ENCODE measurements at places on chromosomes 5 and 9.

DNA sequence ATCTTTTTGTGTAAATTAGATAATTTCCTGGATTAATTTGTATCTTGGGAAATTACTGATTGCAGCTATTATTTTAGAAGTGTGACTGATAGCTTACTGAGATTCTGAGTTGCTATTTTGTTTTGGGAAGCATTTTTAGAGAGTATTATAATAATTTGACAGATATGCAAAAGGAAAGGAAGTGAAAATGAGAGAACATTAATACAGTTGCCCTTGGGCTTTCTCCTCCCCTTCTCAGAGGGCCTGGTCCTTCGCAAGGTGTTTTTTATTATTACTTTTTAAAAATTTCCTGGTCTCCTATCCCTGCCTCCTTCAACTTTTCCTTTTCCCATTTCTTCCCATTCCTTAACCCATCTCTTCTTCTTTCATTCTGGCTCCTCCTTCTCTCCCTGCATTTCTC, 32.6 kb downstream of the UBAP1 start:
- peak overlapping the region; percentile 5 for H3K4me3 ChIP-seq
- peaks cover 41% of the 10 kb centered on the region for H3K4me1 ChIP-seq
- peaks cover 6% of the 10 kb centered on the region for H3K36me3 ChIP-seq
- H3K27ac ChIP-seq: peak overlapping the region; percentile 43
- no peak for DNase-seq

DNA sequence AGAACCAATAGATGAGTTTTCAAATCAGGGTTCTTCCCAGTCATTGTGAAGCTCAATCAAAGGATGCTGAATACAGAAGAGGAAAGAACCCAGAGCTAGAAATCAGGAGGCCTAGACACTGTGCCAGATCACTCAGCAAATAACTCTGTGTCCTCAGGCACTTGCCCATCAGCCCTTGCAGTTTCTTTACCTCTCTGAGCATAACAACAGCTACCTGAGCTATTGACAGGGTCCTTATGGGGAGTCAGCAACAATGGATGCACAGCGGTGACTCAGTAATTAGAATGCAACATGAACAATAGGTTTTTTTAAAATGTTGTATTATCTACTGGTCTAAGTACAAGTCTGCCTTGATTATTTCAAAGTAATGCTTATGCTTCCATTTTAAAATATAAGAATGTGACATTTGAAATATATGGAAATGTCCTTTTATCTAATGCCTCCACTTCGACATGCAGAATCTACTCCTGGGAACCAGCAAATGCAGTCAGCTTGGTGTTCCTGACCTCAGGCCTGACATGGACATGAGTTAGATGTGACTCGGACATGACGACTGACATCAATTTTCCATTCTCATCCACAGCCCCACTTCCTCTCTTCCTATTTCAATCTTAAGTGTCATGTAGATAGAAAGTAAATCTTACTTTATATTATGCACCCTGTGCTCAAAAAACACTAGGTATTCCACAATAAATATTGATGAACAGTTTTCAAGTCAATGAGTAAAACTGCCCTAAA, 155.0 kb downstream of the TLE1 start:
- H3K36me3 ChIP-seq: no peaks in the 10 kb centered on the region
- H3K27ac ChIP-seq: no peak overlapping the region
- DNase-seq: no peak
- H3K27me3 ChIP-seq: peaks cover 2% of the 10 kb centered on the region
- H3K4me1 ChIP-seq: peaks cover 18% of the 10 kb centered on the region
- no peak overlapping the region for H3K4me3 ChIP-seq

GRCh38 chr9:87271696-87272477, 225.8 kb upstream of the DAPK1 start:
- no peaks in the 10 kb centered on the region for H3K36me3 ChIP-seq
- H3K27ac ChIP-seq: no peak overlapping the region
- no peak for DNase-seq

DNA sequence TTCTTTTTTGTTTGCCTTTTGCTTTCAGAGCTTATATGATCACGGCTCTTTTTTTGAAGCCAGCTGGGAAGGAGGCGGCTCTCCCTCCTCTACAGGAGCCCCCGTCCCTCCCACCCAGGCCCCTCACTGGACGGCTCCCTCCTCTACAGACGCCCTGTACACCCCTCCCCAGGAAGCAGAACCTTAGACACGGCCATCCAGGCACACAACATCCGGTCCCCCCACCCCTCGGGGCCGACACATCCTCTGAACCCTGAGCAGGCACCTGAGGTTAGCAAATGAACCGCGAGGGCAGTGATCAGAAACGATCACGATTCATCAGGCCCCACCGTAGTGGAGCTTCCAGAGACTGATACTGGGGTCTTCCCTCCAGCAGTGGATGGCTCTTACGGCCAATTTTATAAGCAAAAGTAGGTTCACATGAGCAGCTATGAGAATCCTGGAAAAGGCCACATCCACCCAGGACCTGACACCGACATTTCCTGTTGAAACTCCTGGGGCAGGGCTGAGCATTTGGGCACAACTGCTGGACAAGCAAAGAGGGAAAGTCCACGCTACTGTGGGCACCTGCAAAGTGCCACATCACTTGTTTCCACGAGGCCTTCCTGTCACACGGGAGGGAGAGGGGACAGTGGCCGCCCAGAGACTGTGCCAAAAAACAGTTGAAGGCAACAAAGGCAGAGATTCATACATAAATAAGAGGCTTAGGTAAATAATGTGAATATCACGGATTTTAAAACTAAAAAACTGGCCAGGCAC, 78.9 kb downstream of the SEMA4D start:
- peak overlapping the region; percentile 94 for H3K27ac ChIP-seq
- peaks cover 73% of the 10 kb centered on the region for H3K4me1 ChIP-seq
- H3K36me3 ChIP-seq: peaks cover 24% of the 10 kb centered on the region
- peak overlapping the region; percentile 84 for H3K4me3 ChIP-seq

DNA sequence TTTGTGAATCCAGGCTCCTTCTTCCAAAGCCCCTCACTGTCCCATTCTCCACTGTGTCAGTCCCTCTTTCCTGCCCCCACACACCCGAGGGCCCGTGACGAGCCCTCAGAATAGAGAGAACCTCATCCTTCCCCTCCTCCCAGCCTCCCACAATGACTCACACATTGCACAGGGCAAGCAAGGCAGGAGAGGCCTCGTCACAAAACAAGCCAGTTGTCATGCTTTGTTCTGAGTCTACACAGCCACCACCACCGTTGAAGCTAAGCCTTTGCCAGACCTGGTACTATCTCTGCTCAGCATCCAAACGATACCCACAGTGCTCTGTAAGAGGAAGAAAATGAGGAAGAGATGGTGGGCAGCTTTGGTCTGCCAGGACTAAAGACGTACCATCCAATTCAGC, 142.2 kb upstream of the ZNF366 start:
- no peaks in the 10 kb centered on the region for H3K36me3 ChIP-seq
- no peak for DNase-seq
- no peaks in the 10 kb centered on the region for H3K27me3 ChIP-seq
- H3K4me3 ChIP-seq: no peak overlapping the region

GRCh38 chr9:112551641-112552040, 65.0 kb downstream of the KIAA1958 start:
- peaks cover 14% of the 10 kb centered on the region for H3K4me1 ChIP-seq
- no peak overlapping the region for H3K27ac ChIP-seq
- DNase-seq: no peak
- no peaks in the 10 kb centered on the region for H3K27me3 ChIP-seq
- no peak overlapping the region for H3K4me3 ChIP-seq

DNA sequence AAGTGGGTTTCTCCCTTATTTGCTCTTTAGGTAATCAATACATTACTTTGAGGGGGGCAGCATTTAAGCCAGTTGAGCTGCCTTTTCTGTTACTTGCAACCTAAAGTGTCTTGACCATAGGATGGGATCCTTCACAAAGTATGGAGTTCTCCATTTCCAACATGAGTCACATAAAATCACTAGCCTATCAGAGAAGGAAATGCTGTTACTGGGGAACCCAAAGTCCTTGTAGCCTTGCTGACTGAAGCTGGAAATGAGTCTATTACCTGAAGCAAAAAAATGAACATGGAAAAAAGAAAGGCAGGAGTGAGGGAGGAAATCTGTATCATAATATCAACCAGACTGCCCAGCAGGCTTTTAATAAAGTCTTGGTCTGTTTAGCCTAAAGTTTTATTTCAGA, 42.8 kb upstream of the SLIT3 start:
- H3K36me3 ChIP-seq: no peaks in the 10 kb centered on the region
- H3K27me3 ChIP-seq: no peaks in the 10 kb centered on the region
- no peaks in the 10 kb centered on the region for H3K4me1 ChIP-seq
- H3K27ac ChIP-seq: no peak overlapping the region
- DNase-seq: no peak

DNA sequence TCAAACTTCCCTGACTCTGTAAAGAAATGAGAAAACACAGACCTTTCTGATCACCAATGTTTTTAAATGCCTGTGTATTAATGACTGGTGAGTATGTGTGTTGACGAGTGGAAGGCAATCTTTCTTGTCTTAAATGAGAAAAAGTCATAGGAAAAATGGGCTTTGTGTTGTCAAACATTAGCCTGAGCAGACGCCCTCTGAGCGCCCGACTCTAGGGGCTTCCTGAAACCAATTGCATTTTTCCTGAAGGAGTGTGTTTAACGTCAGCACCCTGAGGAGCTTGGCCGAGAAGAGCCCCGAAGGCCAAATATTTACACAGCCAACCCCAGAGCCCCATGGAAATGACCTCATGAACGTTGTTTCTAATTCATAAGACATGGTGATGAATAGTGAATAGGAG, 154.3 kb downstream of the PHF2 start:
- H3K27ac ChIP-seq: no peak overlapping the region
- H3K4me3 ChIP-seq: no peak overlapping the region
- H3K36me3 ChIP-seq: no peaks in the 10 kb centered on the region
- H3K4me1 ChIP-seq: no peaks in the 10 kb centered on the region
- DNase-seq: no peak
- H3K27me3 ChIP-seq: peaks cover 15% of the 10 kb centered on the region

GRCh38 chr9:29796291-29796952, 2223.1 kb upstream of the C9orf72 start:
- no peaks in the 10 kb centered on the region for H3K36me3 ChIP-seq
- H3K4me1 ChIP-seq: no peaks in the 10 kb centered on the region
- H3K4me3 ChIP-seq: no peak overlapping the region
- no peak for DNase-seq
- no peak overlapping the region for H3K27ac ChIP-seq
- H3K27me3 ChIP-seq: no peaks in the 10 kb centered on the region

DNA sequence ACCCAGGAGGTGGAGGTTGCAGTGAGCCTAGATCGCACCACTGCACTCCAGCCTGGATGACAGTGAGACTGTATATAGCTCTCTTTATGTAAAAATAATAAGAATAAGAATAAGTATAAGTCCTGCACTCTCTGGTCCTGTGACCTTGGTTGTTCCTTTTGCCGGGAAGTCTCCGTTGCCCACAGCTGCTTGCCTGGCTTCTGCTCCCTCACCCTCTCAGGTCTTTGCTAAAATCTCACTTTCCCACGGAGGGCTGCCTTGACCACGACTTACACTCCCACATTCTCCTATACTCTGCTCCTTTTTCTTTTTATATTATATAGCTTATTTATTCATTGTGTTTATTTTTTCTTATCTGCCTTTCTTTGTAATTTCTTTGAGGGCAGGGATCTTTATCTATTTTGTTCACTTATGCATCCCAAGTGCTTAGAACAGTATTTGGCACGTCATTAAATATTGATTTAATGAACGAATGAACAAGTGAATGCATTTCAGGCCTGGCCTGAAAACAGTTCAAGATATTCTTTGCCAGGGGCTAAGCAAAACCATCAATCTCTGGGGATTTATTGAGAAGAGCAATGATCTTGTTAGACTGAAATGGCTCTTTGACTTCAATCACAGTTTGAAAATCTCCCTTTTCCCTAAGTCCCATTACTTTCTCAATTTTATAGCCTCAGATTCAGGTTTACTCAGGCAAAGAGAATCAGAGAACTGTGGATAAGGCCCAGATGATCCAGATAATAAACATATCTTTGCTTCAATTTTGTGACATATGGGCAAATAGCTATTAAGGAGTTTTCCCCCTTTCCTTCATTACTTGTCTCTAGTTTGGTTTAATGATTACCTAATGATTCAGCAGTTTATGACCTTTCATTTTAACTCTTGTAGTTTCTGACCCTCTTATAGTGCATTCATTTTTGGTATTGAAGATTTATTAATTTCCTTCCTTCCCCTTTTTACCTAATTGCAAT, 60.8 kb upstream of the TMC1 start:
- no peak overlapping the region for H3K4me3 ChIP-seq
- H3K27ac ChIP-seq: no peak overlapping the region
- no peak for DNase-seq
- no peaks in the 10 kb centered on the region for H3K27me3 ChIP-seq
- no peaks in the 10 kb centered on the region for H3K36me3 ChIP-seq
- H3K4me1 ChIP-seq: peaks cover 6% of the 10 kb centered on the region

DNA sequence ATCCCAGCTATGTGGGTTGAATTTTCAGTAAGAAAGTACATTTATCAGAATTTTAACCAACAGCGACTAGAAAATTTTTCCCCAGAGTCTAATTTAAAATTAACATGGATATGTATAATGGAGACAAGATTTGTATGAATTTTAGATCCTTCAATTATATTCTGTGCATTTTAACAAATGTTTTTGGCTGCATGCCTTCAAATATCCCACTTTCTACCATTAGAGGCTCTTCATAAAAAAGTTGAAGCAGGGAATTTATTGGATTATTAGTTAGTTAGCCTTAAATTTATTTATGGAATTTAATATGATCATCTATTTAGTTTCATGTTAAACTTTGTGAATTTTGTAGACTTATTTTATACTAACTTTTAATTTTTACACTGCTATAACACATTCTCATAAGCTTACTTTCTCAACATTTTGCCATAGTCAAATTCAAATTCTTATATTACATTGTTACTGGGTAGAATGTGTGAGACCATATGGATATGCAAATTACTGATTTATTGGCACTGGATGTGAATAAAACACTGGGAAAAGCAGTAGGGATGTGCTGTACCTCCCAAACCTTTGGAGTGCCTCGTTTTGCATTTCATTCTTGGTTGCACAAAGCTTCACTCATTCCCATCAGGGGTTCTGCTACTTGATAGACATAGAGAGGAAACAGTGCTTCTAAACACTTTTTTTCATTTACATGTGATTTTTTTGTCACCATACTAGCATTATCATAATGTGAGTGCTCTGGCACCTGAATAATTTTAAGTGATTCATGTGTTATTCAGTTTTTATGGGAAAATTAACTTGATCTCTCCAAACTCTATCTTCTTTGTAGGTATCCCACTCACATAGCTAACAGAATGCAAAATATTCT, 491.8 kb upstream of the COX7C start:
- no peak for DNase-seq
- no peak overlapping the region for H3K4me3 ChIP-seq
- no peaks in the 10 kb centered on the region for H3K36me3 ChIP-seq

GRCh38 chr5:22596404-22596970, 256.7 kb downstream of the CDH12 start:
- no peak for DNase-seq
- no peak overlapping the region for H3K27ac ChIP-seq
- no peaks in the 10 kb centered on the region for H3K36me3 ChIP-seq
- H3K4me1 ChIP-seq: no peaks in the 10 kb centered on the region

DNA sequence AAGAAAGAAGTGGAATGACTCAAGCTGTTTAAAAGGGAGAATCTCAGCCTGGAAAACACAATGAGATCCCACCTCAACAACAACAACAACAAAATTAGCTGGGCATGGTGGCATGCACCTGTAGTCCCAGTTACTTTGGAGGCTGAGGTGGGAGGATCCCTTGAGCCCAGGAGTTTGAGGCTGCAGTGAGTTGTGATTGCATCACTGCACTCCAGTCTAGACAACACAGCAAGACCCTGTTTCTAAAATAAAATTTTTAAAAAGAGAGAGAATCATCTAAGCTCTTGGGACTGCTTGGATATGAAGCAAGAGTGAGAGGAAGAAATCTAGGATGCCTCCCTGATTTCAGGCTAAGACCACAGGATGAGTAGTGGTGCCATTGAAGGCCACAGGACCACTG, 47.4 kb upstream of the KIF2A start:
- no peak overlapping the region for H3K4me3 ChIP-seq
- no peaks in the 10 kb centered on the region for H3K27me3 ChIP-seq
- no peak for DNase-seq
- peaks cover 11% of the 10 kb centered on the region for H3K4me1 ChIP-seq

Measured in activated B cell treated with CpG ODN at 0.5 μM for 24 hours (primary cell).